ENCODE measurements at places on chromosomes 4 and X.

GRCh38 chr4:38743866-38744265 is 38.9 kb downstream of the TLR10 start:
- DNase-seq = no peak

DNA sequence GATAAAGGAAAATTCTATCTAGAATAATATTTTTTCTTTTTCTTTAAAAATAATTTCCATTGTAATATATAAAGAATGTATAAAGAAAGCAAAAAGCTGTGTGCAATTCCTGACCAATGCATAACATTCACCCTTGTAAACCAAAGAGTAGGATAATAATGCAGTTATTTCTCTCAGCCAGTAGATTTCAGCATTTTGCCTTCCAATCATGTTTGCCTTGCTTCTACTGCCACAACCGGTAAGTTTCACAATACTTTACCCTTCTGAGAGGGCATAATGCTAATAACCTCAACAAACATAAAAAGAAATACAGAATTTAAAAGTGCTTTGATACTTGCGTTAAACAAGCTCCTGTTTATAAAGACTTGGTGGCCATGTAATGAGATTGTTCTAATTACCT is 59.9 kb downstream of the CHIC2 start:
- DNase-seq = no peak

GRCh38 chr4:87502580-87503238 is 26.5 kb downstream of the SPARCL1 start:
- DNase-seq = no peak

- no peak for DNase-seq
These were observed 1226.6 kb upstream of the ADGRL3 start for GRCh38 chr4:59973492-59973891.

- no peak for DNase-seq
These were observed 38.8 kb upstream of the TRPC5OS start for GRCh38 chrX:111837197-111837596.

All from progenitor cell of endocrine pancreas (in vitro differentiated cells).